ENCODE measurements at places on chromosomes 16 and 17.

- no peak for DNase-seq
Measured at GRCh38 chr17:66570447-66571195, 264.3 kb upstream of the CACNG5 start.

- DNase-seq: no peak
Measured at GRCh38 chr16:31916056-31916488, 42.5 kb downstream of the ZNF267 start.

- no peak for DNase-seq
Measured at GRCh38 chr17:36936455-36937000, 747 bp upstream of the LHX1 start.

GRCh38 chr16:5018793-5019192 is 14.9 kb downstream of the NAGPA start:
- no peak for DNase-seq

- no peak for DNase-seq
Measured at GRCh38 chr16:69932228-69932627, 18.9 kb upstream of the CLEC18A start.

GRCh38 chr17:58312829-58313228 is 15.8 kb downstream of the TSPOAP1 start:
- DNase-seq: no peak

Data from Right ventricle myocardium superior (tissue), 1 donor.